Cardiac muscle cell (in vitro differentiated cells and primary cell): ENCODE measurements at places on chromosomes 13 and 19. TPM values are rescaled to one million over a fixed set of nuclear protein-coding genes. Genes with fewer than 3 reads are reported as not detected.

DNA sequence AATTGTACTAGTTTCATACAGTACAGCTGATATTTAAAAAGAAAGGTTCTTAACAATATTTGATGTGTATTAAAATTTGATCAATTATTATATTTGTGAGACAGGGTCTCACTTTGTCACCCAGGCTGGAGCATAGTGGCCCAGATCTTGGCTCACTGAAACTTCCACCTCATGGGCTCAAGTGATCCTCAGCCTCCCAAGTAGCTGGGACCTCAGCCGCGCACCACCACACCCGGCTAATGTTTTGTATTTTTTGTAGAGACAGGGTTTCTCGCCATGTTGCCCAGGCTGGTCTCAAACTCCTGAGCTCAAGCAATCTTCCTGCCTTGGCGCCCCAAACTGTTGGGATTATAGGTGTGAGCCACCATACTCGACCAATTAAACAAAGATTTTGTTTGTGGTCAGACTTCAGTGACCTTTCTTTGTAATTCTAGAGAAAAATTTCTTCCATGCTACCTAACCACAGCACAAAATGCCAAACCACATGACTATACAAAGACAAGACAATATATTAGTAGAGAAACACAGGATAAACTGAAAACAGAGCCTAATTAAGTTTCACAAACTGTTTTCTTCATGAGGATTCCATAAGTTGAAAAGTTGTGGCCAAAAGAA, 59.6 kb downstream of the RBM26 start:
- H3K4me1 ChIP-seq = no peaks in the 10 kb centered on the region
- DNase-seq = no peak
- no peak overlapping the region for H3K4me3 ChIP-seq
- H3K36me3 ChIP-seq = peaks cover 50% of the 10 kb centered on the region
- H3K27ac ChIP-seq = no peak overlapping the region

MEF2B gene
- polyA plus RNA-seq = 1.2 and 1.7 TPM in 2 replicates

TMEM147 gene
- 186 and 260 TPM in 2 replicates for polyA plus RNA-seq

RFPL4AL1 gene
- not detected in 2 replicates for polyA plus RNA-seq
